ENCODE measurements at places on chromosomes 11 and 22. TPM values are rescaled to one million over a fixed set of nuclear protein-coding genes. Genes with fewer than 3 reads are reported as not detected.

DNA sequence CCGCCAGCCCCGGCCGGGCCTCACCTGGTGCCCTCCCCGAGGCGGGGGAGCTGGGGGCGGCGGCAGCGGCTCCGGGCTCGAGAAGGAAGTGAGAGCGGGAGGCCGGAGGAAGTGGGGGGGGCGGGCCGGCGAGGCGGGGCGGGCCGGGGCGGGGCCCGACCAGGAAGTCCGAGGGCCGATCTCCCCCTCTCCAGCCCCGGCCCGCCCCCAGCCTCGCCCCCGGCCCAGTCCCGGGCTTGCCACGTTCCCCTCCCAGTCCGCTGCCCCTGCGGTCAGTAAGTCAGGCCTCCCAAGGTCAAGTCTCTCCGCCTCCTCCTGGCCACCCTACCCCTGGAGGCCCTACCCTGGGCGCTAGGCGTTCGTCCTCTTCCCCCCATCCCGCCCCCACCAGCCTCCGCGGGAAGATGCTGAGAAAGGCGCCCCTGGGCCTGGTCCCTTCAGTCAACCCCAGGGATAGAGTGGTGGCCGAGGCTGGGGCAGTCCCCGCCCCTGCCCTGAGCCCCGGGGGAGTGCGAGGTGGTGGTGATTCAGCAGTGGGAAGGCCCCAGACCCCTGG is at the start of gene RHOG:
Gene RHOG (minus strand): TSS at position 90 of the 556 bp plus-strand sequence. CDS start 12,821 bp downstream, outside the sequence.
- DNase-seq = no peak

DNA sequence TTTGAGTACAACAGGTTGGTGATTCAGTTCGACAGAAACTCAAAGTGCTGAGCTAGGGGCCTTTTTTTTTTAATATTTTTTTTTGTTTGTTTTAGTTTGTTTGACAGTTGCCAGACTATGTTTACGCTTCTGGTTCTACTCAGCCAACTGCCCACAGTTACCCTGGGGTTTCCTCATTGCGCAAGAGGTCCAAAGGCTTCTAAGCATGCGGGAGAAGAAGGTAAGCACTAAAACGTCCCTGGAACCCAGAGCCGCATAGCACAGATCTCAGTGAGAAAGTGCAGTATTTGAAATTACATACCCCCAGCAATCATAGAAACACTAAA is 649 bp downstream of the PRRG4 start:
- peak; percentile 69 for DNase-seq

Gene RASL10A
- 0.12 TPM for total RNA-seq

Gene CNGA4
- not detected for total RNA-seq

Gene NCR3LG1
- total RNA-seq = 2.3 TPM

Gene FAT3
- total RNA-seq = 0.80 TPM
